ENCODE measurements at places on chromosomes 2 and 18.

DNA sequence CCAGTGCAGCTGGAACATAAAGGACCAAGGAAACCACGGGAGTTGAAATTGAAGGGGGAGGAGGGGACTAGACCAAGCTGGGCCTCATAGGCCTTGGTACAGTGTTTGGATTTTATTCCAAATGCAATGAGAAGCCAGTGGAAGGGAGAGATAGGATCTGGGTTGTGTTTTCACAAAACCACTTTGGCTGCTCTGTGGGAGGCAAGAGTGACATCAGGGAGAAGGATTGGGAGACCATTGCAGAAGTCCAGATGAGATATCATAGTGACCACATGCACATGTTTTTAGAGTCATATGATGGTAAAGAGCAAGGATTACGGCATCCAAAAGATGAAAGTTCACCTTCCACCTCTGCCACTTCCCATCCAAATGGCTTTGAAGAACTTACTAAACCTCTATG, 210.2 kb downstream of the PAX3 start:
- no peak for DNase-seq

DNA sequence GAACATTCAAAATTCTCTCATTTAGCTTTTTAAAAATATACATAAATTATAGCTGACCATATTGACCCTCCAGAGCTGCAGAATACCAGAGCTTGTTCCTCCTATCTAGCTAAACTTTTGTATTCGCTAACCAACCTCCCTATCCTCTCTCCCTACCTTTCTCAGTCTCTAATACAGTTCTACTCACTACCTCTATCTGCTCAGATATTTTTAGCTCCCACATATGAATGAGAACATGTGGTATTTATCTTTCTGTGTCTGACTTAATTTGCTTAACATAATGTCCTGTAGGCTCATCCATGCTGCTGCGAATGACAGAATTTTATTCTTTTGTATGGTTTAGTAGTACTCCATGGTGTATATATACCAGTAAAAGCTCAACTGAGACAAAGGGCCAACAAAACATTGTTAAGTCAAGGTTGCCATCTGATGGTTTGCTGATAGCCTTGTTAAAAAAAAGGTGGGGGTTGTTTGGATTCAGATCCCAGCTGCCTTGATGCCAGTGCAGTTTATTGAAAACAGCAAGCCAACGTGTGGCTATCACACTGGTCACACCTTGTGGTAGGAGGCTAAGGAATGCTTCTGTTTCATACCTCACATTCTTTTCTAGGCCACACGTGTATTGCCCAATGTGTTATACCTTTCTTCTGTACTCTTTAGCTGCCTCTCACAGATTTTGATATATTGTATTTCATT, 101.5 kb downstream of the VWA3B start:
- no peak for DNase-seq

DNA sequence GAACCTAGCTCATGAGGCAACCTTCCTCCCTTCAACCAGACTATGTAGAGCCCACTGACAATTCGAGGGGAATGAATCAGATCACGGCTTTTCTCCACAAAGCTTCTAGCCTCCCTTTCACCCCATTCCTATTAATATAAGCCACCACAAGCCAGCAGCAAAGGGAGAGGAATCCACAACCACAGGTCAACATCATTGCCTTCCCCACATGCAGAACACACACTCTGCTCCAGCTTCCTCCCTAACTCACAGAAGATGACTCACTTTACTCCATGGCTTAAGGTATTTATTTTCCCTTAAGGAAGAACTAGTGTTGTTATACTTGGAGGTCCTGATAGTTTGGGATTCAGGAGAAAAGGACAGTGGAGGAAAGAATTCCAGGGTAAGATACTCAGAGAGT, 272.2 kb downstream of the C1D start:
- DNase-seq, result no peak

DNA sequence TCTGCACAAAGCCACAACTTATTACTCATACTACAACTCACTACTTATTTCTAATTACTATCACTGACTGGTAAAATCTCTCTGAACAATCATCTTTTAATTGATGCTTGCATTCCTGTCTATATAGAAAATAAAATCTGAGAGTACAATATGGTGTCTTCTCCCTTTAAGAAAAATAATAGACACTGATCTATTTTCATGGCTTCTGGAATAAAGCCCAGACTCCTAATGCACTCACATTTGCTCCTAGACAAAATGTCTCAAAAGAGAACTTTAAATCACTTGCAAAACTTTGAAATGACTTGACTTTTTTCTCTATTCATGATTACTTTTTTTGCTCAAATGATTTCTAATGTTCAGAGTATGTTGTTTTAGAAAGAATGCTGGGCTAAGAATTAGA, 28.7 kb downstream of the ESCO1 start:
- no peak for DNase-seq

DNA sequence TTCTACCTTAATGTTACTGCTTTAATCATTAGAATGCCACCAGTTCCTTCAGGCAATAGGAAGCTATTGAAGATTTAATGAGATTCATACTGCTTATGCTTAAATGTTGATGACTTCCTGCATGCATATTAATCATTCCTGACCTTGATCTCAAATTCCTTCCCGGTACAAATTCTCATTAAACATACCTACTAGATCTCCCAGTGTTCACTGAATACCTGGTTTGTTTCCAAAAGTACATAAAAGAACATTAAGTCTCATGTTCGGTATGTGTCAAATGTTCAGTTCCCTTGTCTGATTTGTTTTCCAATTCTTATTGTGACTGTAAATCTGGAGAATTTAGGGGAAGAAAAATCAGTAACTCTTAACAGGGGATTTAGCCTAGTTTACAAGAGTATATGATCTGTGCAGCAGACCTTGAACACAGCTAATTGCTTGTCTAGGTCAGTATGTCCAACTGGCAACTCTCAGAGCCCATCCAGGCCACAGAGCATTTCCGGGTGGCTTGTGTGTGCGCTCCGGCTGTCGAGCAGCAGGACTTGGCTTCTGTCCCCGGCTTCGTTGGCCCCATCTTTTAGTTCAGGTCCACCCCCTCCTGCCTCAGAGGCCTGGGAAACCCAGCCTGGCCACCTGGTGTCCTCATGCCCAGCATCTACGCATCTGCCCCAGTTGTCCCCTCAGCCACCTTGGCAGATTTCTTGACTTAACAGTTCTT, 13.1 kb downstream of the METAP1D start:
- DNase-seq, result no peak

GRCh38 chr2:206096876-206097275, 10.9 kb upstream of the INO80D start:
- DNase-seq, result no peak

- peak; percentile 93 for DNase-seq
Observed at GRCh38 chr2:216683846-216684245, 11.5 kb downstream of the IGFBP5 start.

- DNase-seq, result no peak
Observed at GRCh38 chr18:9661564-9661963, 46.5 kb upstream of the RAB31 start.

DNA sequence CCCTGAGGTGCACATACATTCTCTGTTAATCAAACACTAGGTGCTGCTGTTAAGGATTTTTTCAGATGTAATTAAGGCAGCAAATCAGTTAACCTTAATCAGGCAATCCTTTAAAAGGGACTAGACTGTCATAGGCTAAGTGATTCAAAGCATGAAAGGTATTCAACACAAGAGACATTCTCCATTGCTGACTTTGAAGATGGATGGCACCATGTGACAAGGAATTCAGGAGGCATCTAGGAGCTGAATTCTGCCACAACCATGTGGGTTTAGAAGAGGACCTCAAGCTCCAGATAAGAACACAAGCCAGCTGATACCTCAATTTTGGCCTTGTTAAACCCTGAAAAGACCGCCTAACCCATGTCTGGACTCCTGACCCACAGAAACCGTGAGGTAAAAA, 84.0 kb downstream of the SMAD2 start:
- no peak for DNase-seq

- no peak for DNase-seq
Observed at GRCh38 chr2:85319796-85320195, 8.0 kb downstream of the TGOLN2 start.

GRCh38 chr2:26615860-26616705, 25.1 kb downstream of the CIB4 start:
- no peak for DNase-seq

DNA sequence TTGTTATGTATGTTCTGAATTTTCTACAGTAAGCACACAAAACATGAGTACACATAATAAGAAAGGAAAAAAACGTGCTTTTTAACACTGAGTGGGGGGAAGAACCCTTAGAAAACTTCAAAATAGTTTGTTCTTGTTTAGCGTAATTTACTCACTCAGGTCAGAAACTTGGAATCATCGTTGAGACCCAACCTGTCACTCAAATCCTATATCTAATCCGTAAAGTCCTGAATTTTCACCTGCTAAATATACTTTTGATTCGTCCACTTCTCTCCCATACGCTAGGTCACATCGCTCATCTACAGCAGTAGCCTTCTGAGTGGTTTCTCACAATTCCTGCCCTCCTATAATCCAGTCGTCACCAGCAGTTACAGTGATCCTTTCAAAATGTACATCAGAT, 767 bp downstream of the TPRKB start:
- DNase-seq, result no peak

DNA sequence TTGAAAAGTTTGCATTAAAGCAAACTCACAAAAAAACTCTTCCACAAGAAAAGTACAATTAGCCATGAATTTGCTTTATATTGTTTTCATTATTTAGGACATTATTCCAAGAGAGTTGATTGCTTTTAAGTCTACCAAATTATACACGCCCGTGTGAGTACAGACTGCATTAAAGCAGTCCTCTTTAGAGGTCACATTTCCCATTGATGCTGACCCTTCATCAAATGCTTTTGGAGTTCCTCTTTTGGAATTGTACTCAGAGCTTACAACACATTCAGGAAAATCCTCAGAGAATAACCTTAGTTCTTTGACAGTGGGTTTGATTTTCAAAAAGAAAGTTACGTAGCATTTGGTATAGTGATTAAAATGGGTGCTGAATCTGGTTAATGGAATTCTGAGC, 256.1 kb downstream of the CDH2 start:
- DNase-seq, result no peak

GRCh38 chr2:28450901-28451565, 44.8 kb upstream of the PLB1 start:
- DNase-seq, result no peak

- DNase-seq, result no peak
Observed at GRCh38 chr2:15145919-15146318, 415.2 kb downstream of the NBAS start.

DNA sequence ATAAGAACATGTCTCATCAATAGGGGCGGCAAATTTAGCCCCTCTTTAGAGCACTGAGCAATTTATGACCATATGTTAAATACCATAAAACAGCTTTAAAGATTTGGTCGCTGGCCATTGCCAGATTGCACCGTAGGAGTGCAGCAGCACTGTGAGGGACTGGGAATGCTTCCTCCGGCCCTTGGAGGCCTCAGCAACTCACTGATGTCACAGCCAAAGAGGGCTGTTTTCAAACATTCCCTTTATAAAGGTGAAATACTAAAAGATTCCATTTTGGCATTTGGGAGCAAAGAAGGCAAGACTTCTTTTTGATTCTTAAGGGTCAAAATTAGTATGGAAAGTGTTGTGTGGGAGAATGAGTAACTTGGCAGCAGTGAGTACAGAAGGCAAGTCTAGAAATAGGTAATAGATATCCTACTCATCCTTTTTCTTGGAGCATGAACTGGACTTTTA, 63.7 kb downstream of the BABAM2 start:
- no peak for DNase-seq

- DNase-seq, result no peak
Observed at GRCh38 chr18:77105680-77106079, 26.9 kb downstream of the MBP start.

GRCh38 chr2:225025917-225026571, 16.2 kb downstream of the DOCK10 start:
- DNase-seq, result no peak

DNA sequence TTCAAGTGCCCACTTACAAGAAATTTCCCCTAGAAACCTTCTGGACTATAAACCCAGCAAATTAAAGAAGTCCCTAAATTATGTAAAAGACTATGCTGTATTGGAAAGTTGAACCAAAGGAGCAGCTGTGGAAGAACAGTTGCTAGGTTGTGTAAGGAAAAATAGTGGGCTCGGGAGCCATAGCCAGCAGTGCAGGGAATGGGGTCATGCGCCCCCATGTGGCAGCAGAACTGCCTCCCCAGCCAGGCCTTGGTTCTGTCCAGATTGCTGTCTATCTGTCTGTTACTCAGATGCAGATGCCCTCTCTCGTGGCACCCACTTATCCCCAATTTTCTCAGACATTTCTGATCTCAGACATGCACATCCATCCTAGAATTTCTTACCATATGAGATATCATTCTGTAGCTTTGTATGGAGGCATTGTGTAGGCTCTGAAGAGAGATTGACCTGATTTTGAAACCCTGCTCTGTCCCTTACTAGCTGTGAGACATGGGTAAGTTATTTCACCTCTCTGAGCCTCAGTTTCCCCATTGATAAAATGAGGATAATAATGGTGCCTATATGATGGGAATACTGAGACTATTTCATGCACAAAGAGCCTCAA, 258.3 kb downstream of the SS18 start:
- DNase-seq, result peak; percentile 71

- DNase-seq, result no peak
Observed at GRCh38 chr18:34709750-34710441, at the start of gene DTNA. DTNA (plus strand) TSS chr18:34710298; CDS start chr18:34755977, 45,679 bp downstream.

- DNase-seq, result no peak
Observed at GRCh38 chr2:46719487-46719886, 196.1 kb downstream of the MCFD2 start.

- DNase-seq, result no peak
Observed at GRCh38 chr18:56676639-56677038, 25.5 kb downstream of the WDR7 start.

DNA sequence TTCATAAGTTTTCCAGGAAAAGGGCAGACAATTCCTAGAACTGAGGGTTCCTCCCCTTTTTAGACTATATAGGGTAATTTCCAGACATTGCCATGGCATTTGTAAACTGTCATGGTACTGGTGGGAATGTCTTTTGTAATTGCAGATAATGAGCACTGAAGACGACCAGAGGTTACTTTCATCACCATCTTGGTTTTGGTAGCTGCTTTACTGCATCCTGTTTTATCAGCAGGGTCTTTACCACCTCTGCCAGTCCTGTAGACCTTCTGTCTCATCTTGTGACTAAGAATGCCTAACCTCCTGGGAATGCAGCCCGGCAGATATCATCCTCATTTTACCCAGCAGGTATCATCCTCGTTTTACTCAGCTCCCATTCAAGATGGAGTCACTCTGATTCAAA, 583.9 kb upstream of the KLHL29 start:
- DNase-seq, result no peak

GRCh38 chr2:98263362-98263761, 82.9 kb upstream of the CNGA3 start:
- DNase-seq, result no peak
